Stimulated activated CD4-positive, alpha-beta T cell treated with anti-CD3 and anti-CD28 coated beads, Interleukin-1b, Interleukin-23, amount 100 ng/mL, for 24 hours (primary cell): ENCODE measurements at places on chromosomes 2 and 18.

GRCh38 chr18:10266334-10266590 is 188.2 kb upstream of the APCDD1 start:
- no peak for DNase-seq

DNA sequence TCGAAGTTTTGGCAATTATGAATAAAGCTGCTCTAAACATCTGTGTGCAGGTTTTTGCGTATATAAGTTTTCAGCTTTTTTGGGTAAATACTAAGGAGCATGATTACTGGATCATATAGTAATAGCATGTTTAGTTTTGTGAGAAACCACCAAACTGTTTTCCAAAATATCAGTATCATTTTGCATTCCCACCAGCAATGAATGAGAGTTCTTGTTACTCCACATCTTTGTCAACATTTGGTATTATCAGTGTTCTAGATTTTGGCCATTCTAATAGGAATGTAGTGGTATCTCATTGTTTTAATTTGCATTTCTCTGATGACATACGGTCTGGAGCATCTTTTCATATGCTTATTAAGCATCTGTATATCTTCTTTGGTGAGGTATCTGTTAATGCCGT is 143.4 kb upstream of the MYO3B start:
- no peak for DNase-seq

DNA sequence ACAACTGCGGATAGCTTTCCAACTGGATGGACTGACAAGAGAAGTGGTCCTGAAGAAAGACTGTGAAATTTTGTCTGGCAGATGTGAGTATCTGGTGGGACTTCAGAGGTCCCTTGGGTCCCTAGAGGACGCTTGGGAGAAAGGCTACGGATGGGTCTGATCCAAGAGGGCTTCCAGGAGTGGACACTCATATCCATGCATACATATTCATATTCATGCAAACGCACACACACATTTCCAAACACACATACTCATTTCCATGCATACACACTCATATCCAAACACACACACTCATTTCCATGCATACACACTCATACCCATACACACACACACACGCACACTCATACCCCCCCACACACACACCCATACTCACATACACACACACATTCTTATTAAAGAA is 200.2 kb upstream of the DDX18 start:
- no peak for DNase-seq

GRCh38 chr2:220120041-220120440 is 492.6 kb downstream of the SLC4A3 start:
- DNase-seq: no peak

GRCh38 chr18:44143072-44143471 is 537.6 kb upstream of the SETBP1 start:
- no peak for DNase-seq

DNA sequence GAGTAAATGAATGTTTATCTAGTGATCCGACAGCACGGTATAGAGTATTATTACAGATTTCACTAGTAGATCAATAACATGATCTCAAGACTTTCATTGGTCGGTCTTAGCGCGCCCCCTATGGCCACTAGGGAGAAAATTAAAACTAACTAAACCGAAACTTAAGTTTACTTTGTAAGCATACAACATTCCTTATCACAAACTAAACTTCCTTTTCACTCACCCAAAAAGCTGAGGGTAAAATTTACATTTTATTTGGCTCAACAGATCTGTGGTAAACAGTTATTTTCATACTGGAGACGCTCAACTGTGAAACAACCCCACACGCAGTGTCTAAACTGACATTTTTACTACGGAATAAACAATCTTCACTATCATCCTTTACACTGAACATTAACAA is 215.6 kb upstream of the MAP2 start:
- no peak for DNase-seq

GRCh38 chr18:74375999-74376398 is 60.4 kb downstream of the C18orf63 start:
- DNase-seq: no peak

DNA sequence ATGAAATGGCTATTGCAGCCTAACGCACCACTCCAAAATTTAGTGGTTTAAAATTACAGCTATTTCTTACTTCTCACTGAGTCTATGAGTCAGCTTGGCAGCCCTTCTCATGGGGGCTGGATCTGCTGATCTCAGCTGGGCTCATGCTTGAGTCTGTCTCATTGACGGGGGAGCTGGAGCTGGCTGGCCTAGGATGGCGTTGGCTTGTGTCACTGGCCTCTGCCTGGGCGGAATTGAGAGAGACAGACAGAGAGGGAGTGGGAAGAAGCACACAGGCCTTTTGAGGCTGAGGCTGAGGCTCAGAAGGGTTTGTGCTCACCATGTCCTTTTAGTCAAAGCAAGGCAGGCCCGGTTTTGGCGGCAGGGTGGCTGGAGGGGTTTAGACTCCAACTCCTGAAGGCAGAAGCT is 412.1 kb upstream of the MYT1L start:
- no peak for DNase-seq

- no peak for DNase-seq
Observed at GRCh38 chr2:207930747-207931146, 94.6 kb downstream of the PLEKHM3 start.

DNA sequence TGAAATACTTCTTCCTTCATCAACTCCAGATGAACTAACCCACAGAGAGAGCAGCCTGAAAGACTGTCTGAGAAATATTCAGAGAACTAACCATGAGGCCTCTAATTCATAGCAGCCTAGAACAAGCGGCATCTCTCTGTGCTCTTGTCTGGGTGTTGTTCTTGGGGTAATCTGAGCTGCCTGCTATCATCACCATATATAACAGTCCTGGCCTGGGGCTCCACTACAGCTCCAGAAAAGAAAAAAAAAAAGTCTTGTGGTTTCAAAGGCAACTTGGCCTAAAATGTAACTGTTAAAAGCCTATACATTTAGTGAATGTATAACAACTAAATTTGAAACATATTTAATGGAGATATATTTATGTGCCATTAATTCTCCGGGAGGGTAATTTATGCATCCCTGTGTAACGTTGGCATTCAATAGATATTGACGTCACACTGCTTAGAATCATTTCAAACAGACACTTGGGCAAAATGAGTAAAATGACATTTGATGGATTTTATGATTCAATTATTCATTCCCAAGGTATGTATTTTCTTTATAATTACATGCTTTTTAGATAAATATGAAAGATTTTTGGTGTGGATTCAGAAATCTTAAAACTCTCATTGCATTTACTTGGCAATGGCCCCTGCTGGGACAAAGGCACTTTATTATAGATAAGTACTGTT is 294.3 kb downstream of the HRH4 start:
- no peak for DNase-seq

DNA sequence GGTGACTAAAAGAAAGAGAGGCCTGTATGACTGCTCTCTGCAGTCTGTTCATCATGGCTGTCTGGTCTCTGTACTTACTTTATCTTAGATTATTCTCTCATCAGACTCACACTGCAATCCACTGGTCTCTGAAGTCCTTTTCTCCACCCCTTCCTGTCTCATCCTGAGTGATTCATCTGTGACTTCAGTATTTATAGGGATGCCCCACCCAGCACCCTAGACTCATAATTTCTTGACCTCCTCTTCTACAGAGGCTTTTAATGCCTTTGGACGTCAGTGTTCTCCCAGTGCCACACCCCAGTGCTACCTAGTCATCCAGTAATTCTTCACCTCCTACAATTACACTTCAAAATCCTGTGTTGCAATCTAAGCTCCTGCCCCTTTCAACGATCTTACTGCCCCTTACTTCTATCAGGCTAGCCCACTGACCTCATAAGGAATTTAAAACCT is 14.9 kb upstream of the ITPRID2 start:
- DNase-seq: no peak

DNA sequence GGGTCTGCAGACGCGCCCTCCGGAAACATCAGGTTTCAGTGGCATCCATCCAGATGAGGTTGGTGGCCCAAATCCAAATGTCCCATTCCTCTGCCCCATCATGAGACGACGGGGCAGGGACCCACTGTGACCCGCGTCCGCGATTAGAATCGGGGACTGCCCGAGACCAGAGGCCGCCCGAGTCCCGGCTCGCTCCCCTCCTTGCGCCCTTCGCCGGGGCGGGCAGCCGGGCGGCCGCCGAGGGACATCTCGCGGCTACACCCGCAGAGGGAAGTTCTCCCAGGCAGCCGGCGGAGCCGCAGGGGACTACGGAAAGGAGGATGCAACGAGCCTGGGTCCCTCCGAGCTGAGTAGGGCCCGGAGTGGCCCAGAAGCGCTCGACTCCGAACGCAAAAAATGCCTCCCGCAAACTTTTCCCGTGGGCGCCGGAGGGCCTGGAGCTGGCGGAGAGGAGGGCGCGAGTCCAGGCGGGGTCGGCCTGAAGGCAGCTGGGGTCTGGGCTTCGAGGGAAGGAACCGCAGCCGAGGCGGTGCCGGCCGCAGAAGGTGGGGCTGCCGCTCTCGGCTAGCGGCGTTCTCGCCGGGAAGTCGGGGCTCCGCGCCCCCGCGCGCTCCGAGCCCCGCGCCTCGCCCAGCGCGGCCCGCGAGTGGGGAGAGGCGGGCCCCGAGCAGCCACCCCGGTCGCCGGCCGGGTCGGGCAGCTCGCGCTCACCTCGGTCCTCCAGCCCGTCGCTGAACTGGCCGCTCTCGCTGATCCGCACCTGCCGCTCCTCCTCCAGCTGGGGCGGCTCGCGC is 580 bp downstream of the TMEM163 start:
- no peak for DNase-seq

DNA sequence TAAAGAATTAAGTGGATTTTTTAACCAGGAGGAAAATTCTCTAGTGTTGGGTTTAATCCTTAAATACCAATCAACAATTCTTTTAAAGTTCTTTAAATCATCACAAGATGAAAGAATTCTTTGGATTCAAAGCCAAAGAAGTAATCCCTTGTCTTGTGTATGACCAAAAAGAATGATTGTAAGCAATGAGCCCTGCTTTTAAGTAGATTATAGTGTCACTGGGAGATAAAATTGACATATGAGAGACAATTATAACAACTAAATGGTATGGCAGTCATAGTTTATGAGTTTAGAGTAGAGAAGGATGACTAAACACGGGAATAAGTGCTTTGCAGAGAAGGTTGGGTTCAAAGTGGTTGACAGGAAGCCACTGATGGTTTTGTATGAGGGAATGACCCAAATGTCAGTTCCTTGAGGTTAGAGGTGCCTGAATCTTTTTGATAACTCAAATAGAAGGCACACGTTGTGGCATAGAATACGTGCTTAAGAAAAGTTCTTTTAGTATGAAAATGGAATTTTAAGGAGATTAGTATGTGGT is 199.6 kb upstream of the TCF4 start:
- no peak for DNase-seq

- DNase-seq: no peak
Observed at GRCh38 chr2:65867446-65867845, 435.0 kb upstream of the SPRED2 start.

GRCh38 chr18:27005589-27005988 is 140.1 kb upstream of the AQP4 start:
- no peak for DNase-seq

GRCh38 chr2:17309741-17310339 is 208.4 kb downstream of the RAD51AP2 start:
- DNase-seq: no peak

- no peak for DNase-seq
Observed at GRCh38 chr2:133988316-133988891, 265.5 kb upstream of the MGAT5 start.

DNA sequence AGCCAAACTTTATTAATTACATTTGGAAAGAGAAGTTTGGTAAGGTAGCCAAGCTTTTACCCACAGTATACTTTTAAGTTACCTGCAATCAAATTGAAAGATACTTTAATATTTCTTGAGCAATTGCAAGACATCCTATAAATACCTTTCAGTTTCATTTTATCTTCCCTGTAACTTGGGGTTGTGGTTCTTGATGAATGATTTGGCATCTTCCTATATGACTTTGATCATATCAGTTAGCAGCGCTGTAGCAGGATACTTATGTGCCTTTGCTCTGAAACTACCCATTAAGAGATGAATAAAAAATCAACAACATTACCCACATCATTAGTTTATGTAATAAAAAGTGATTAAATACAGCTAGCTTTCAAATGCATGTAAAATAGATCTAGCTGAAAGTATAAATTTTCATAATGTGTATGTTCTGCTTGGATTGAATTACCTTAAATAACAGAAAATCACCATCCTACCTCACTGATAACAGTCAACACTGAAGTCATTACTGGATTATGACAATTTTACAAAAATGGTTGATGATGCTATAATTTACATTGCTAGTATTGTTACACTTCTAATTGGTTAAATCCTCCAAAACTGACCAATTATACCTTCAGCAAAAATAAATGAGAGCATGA is 50.4 kb downstream of the MMADHC start:
- no peak for DNase-seq

- no peak for DNase-seq
Observed at GRCh38 chr2:23520256-23520655, 135.3 kb downstream of the KLHL29 start.

DNA sequence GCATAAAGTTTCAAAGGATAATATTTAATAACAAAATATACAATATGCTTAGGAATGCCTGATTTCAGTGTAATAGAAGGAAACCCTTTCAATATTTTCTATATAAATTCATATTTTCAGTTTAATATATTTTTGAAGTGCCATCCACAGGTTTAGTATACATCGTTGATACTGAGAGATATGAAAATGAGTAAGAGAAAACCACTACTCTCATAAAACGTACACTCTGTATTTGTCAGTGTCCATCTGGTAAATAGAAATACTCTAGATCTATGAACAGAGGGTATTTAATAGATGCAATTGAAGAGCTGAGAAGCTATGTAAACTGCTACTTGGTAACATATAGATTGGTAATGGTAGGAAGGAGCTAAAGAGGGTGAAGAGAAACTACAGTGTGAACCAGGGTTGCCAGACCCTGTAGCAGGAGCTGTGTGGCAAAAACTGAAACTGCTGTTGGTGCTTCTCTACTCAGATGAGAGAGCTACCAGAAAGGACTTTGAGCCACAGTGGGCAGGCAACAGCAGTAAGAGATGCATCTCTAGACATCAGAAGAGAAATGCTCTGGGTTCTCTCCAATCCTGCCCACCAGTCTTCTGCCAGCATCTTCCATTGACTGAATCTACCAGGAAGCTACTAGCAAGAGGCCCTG is 187.4 kb downstream of the CCDC102B start:
- no peak for DNase-seq

DNA sequence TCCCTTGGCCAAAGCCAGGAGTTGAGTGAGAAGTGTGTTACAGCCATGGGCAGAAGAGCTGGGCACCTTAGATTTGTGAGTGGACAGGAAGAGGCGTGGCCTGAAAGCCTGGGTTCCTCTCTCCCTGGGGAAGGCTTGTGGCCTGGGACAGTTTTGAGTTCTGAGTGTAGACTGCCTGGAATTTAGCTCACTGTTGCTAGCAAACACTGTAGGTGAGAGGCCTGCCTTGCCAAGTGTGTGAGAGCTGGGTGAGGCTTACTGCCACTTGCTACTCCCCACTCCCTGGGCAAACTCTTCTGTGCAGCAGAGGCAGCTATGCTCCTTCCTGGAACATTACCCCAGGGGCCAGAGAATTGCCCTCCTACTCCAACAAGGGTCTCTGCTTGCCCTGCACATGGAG is 150.0 kb upstream of the GALNT5 start:
- DNase-seq: no peak

DNA sequence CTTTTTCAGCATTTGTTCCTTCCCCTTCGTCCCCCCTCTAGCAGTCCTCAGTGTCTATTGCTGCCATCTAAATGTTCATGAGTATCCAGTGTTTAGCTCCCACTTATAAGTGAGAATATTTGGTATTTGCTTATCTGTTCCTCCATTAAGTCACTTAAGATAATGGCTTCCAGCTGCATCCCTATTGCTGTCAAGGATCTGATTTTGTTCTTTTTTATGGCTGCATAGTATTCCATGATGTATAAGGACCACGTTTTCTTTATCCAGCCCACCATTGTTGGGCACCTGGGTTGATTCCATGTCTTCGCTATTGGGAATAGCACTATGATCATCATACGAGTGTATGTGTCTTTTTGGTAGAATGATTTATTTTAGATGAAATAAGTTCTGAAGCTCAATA is 166.9 kb upstream of the NCK2 start:
- DNase-seq: no peak
